Stimulated activated CD8-positive, alpha-beta memory T cell treated with anti-CD3 and anti-CD28 coated beads, Interleukin-15, amount 100 ng/mL, for 24 hours (primary cell): ENCODE measurements at places on chromosomes 6 and 20.

GRCh38 chr6:41604006-41604405, 34.3 kb upstream of the MDFI start:
- no peak for DNase-seq

GRCh38 chr6:135181333-135182070, 394 bp downstream of the MYB start:
- peak; percentile 3 for DNase-seq

DNA sequence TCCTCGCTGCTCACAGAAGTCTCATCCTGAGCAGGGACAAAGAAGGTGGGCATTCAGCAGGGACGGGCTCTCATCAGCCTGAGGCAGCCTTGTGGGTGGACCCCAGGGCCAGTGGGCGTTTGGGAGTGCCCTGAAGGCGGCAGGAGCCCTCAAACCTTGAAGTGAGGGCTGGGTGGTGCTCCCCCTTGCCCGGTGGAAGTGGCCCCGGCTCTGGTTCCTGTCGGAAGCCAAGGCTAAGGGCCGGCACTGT, 110.5 kb downstream of the NOL4L start:
- no peak for DNase-seq

GRCh38 chr6:67633058-67633457, 1002.0 kb upstream of the ADGRB3 start:
- DNase-seq = no peak

GRCh38 chr6:105212587-105212986, 32.8 kb upstream of the POPDC3 start:
- no peak for DNase-seq

DNA sequence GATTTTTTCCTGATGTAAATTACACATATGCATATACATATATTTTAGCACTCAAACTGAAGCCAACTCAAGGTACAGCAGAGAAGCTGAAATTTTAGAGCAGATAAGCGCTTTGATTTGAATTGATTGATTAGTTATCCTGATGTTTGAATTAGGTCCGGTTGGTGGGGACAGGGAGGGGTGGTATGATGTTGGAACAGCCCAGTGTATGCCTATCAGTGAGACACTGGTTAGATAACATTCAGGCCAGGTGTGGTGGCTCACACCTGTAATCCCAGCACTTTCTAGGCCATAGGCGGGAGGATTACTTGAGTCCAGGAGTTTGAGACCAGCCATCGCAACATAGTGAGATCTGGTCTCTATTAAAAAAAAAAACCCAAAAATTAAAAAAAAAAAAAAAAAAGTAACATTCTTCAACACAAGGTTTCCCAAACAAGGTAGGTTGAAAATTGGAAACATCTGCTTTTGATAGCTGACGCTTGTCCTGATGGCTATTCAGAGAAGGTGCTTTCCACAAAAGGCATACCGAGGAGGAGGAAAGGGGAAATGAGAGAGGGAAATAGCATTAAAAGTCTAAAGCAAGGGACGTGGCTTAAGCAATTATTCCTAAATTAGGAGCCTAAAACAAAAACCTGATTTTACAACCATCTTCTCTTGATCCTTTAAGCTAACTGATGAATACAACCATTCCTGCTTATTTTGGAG, 288.4 kb upstream of the JARID2 start:
- DNase-seq = no peak

- no peak for DNase-seq
Measured at GRCh38 chr20:23111307-23111943, 25.3 kb upstream of the CD93 start.

DNA sequence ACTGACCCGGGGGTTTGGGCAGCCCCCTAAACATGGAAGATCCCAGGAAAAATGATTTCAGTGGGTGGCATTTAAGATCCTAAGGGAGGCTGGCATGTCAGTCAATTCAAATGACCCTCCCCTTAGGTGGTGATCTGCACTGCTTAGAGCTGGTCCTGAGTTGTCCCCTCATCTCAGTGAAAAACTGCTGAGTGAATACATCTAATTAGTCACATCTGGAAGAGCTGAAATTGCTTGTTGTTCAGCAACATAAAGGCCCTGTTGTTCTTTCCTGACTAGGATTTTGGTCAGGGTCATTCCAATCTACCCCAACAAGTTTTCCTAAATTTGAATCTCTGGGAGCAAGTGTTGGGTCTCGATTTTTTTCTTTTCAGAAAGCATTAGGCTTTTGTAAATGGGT, 126.4 kb downstream of the LCA5 start:
- no peak for DNase-seq

DNA sequence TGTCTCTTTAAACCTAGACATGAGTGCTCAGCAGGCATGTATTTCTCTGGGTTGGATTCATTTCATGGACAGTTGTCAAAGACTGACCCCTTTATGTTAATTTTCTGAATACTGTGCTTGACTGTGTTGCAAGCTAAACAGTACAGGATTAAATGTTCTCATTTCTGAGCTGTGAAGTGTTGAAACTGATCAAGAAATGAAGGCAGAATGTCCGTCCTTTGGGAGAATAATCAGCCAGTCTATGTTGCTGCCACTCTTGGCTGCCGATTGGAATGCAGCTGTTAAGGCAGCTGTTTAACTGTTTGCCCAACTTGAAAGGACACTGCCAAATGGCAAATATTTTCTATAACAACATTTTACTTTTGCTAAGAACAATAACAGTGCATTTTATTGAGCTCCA, 87.3 kb downstream of the CEP57L1 start:
- no peak for DNase-seq

DNA sequence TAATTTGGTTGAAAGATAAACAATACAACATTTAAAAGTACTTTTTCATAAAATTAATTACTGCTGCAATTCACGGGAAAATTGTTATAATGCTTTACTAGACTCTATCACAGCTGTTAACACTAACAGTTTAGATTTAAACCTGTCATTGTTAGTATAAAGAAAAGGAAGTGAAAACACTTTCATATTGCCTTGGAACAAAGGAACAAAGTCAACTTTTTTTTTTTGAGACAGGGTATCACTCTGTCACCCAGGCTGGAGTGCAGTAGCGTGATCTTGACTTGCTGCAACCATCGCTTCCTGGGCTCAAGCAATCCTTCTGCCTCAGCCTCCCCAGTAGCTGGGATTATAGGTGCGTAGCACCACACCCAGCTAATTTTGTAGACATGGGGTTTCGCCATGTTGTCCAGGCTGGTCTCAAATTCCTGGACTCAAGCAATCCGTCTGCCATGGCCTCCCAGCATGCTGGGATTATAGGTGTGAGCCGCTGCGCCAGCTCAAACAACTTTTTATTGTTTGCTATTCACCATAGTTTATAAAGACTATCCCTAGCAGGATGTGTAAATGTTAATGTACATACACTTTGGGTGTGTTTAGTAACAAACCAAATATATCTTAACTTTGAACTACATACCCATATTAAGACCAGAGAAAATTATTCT, 22.1 kb downstream of the SLC35A1 start:
- DNase-seq = no peak

DNA sequence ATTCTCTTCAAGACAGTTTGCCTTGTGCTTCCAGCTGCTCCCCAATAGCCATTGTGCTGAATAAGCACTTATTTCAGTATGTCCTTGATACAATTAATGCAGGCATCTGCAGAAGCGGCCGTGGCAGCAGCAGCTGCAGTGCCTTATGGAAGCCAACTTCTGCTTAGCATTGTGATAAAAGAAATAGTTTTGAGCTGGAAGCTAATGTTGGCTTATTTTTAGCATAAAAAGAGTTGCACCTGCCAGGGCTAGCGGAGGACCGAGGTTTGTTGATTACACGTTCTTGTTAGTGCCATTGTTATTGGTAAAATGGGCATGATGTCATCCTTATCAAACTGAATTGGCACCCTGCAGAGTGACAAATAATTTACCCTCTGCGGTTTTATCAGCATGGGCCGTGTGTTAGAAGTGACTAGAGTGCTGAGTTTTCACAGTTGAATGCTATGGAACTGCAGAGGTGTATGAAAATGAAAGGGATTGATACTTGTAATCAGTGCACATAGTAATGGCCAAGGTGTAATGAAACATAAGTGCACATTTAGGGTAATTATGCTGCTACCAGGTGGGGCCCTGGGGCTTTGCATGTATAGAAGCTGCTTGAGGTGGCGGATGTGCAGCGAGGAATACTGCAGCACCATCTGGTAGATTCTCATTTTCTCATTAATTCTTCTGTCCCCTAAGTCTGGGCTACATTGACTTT, 334.3 kb downstream of the CDKAL1 start:
- no peak for DNase-seq
